ENCODE measurements at places on chromosomes 16 and 17.

DNA sequence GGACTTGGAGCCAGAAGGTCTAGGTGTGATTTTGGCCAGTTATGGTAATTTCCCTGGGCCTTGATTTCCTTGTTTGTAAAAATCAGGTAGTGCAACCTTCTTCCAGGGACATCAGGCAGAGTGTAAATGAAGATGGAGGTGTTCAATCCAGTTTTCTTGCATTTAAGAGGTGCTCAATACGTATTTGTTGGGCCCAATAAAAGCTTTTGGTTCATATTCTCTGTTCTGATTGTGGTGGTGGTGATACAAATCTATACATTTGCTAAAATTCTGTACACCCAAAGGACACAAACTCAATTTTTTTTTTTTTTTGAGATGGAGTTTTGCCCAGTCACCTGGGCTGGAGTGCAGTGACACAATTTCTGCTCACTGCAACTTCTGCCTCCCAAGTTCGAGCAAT is 6.0 kb downstream of the CD79B start:
- DNase-seq = no peak

GRCh38 chr16:1026784-1027500 is 45.4 kb downstream of the SOX8 start:
- DNase-seq = no peak

GRCh38 chr17:81170727-81171494 is 4.9 kb upstream of the AATK start:
- DNase-seq = no peak

DNA sequence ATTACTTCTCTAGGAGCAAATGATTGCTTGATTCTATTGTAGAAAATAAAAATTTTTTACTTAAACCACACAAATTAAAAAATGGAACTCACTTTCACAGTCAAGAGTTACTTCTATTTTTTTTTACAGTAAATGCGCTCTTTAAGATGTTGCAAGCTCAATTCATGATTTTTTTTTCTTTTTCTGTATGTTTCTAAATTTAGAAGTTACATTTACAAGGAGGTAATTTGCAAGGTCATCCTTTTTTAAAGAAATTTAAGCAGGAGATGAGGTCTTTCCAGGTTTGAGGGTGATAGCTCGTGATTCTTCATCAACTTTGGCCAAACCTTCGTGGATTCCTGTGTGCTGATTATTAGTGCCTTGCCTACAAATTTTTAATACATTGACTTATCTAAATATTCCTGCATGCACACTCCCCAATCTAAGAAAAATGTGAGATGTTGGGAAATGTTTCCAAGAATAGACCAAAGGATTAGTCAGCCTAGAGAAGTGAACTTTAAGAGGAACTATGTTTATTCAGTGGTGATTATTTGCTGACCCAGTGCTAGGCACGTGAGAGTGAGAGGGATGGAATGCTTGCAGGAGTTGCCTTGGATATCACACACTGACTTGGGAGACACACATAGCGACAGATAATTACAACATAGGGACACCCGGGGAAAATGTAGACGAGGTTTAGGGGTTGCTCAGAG is 429.8 kb downstream of the MAF start:
- no peak for DNase-seq

GRCh38 chr16:78183437-78184237 is 84.2 kb downstream of the WWOX start:
- DNase-seq = no peak

DNA sequence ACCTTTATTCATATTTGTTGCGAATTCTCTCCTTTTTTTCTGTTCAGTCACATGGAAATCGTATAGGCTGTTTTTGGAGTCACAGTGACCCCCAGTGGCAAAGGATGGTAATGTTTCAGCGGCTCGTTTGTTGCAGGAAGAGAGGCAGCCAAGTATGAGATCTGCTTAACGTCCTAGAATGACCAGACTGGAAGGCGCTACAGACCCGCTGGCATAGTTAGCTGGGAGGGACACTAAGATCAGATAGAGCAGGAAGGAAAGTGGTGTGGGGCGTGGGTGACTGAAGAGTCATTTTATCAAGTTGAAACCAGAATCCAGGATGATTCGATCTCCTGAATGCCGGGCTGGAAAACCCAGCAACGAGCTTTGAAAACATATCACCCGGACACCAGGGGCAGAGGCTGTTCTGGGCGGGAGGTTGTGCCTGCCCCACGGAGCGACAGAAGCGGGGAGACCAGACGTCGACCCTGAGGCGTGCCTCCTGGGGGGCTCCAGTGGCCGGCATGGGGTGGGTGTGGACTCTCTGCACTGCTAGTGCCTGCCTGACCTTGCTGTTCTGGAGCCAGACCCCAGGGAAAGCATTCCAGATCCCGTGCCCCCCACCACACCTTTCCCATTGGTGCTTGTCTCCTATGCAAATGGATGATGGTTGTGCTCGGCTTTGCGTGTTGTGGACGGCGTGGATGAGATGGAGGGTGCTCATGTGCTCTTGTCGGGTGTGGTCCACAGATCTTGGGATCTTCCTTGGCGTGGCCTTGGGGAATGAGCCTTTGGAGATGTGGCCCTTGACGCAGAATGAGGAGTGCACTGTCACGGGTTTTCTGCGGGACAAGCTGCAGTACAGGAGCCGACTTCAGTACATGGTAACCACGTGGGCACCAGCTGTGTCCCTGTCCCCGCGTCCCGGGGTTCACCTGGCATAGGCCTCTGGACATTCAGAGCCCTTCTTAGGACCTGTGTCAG is 7.7 kb downstream of the IL34 start:
- peak; percentile 74 for DNase-seq

GRCh38 chr17:3896108-3896967 is 3.5 kb upstream of the CAMKK1 start:
- DNase-seq = no peak

DNA sequence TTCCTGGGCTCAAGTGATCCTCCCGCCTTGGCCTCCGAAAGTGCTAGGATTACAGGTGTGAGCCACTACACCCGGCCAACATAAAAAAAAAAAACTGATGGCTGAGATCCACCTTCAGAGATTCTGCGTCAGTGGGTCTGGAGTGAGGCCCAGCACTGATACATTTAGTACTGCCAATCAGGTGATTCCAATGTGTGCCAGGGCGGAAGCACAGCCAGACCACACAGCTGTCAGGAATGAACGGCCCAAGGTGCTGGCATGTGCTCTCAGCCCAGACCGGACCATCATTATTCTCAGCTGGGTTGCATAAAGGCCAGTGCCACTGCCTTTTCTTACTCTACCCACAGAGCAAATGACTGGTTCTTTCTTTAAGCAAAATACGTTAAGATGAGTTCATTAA is 1.2 kb upstream of the BCO1 start:
- no peak for DNase-seq

- no peak for DNase-seq
Measured at GRCh38 chr17:7292729-7293128, 1.7 kb downstream of the YBX2 start.

- no peak for DNase-seq
Measured at GRCh38 chr17:56096026-56096810, 57.1 kb upstream of the ANKFN1 start.

GRCh38 chr16:85465328-85466303 is 147.5 kb upstream of the GSE1 start:
- no peak for DNase-seq

DNA sequence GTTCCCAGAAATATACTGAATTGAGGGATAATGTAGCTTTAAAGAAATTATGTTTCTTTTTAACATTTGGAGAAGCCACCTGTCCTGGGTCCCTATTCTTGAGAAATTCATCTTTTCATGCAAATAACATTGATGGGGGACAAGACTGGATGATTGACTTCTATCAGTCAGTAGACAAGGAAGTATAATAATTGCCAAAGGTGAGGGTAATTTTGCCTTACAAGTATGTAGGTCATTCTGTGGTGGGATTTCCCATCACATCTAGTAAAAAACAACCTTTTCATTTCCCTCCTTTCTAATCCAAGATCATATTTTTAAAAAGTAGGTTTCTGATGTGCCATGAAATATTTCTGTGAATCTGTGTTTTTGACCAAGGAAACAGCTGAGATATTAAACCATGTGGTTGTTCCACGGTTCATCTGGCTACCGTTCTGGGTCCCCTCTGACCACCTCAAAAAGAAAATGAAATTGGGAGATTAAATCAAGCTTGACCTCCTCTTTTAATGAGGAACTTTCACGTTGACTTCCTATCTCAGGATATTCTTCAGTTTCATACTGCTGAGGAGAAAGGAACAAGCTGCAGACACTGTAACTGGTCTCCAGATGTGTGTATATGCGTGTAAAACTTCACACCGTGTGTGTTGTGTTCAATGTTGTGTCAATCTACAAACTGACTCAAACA is 138.6 kb downstream of the MAP2K6 start:
- DNase-seq = no peak

DNA sequence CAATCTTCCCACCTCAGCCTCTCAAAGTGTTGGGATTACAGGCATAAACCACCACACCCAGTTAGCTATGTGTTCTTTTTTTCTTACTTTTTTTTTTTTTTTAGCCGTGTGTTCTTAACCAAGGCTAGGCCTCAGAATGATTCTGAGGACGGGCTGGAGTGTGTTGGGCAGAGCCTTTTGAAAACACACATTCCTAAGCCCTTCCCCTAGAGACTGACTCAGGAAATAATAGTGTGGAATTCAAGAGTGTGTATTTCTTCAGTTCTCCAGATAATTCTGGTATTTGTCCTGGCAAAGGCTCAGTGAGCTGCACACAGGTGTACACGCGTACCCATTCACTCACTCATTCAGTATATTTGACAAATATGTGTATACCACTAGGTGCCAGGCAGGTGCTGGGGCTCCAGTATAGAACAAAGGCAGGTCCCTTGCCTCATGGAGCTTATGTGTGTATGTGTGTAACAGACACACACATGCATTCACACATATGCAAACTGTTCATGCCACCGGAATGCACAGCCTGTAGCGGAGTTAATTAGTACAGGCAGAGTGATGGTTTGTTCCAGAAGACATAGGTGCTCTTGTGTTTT is 19.4 kb upstream of the NFATC3 start:
- no peak for DNase-seq

- DNase-seq = no peak
Measured at GRCh38 chr17:68870976-68871375, 84.2 kb downstream of the ABCA8 start.

DNA sequence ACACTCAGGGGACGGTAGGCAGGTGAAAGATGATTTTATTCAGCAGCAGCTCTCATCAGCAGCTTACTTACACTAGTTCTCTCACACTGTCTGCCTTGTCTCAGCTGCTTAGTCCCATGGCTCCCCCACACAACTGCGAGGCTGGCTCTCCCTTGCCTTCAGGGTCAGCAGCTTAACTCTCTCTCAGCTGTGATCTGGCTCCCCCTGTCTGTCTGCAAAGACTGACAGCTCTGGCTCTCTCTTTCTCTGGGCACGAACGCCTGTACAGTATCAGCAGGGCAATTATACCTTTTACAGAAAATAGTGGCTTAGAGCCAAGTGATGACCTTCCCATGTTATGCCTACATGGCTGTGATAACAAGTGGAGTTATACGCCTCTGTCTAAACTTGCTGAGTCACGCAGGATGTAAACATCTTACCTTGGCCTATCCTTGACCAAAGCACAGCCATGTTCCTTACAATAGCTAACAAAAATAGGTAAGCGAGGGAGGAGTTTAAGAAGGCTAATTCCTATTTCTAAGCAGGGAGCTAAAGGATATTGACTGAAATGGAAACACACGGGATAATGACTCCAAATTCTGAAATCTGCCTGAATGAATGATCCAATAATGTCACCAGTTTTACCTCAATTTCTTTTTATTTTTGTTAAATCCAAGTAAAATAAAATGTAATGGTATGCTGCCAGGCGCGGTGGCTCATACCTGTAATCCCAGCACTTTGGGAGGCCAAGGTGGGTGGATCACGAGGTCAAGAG is 1.1 kb upstream of the NDUFAB1 start:
- DNase-seq = peak; percentile 26

DNA sequence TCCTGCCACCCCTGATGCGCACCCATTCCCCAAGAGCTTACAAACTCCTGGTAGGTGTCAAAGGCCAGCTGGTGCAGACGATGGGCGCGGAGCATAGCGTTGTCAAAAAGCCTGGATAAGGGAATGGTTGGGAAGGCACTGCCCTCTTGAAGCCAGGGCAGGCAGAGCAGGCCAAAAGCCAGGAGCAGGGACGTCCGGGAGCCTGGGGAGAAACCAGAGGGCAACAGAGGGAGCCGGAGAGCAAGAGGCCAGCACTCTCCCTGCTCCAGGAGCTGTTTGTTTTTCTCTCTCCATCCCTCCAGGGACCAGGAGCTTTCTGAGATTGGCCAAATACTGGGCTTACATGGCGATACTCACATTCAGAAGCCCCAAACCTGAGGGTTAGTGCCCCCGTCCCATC is 334 bp downstream of the GH1 start:
- DNase-seq = peak; percentile 60

DNA sequence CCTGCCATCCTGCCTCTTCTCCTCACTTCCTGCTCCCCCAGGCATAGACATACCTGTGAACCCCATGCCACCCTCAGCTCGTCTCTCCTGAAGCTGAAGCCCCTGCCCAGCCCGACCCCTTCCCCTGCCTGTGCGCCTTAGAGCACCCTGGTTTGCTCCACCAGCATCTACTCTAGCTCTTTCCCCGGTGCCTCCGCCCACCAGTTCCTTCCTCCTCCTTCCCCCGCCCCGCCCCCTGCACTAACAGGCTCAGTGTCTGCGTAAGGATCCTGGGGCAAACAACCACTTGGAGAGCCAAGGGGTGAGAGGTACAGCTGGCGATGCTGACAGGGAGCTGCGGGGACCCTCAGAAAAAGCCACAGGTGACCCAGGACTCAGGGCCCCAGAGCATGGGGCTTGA is 1.9 kb downstream of the GPR142 start:
- DNase-seq = peak; percentile 65

GRCh38 chr16:12775656-12776236 is 27.9 kb downstream of the CPPED1 start:
- DNase-seq = no peak

GRCh38 chr17:29483503-29483902 is 83.3 kb downstream of the ABHD15 start:
- DNase-seq = no peak

DNA sequence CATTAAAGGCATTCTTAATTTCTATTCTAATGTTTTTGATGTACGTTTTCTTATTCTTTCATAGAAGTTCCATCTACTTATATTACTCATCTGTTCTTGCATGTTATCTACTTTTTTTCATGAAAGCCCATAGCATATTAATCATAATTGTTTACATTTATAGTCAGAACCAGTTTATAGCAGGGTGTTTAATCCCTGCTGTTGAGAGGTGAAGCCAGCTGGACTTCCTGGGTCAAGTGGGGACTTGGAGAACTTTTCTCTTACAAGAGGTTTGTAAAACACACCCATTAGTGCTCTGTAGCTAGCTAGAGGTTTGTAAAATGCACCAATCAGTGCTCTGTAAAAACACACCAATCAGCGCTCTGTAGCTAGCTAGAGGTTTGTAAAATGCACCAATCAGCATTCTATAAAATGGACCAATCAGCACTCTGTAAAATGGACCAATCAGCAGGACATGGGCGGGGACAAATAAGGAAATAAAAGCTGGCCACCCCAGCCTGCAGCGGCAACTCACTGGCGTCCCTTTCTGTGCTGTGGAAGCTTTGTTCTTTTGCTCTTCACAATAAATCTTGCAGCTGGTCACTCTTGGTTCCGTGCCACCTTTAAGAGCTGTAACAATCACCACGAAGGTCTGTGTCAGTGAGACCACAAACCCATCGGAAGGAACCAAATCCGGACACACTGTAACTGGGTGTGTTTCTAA is 120.6 kb downstream of the TANC2 start:
- no peak for DNase-seq

GRCh38 chr16:17457513-17457912 is 13.2 kb downstream of the XYLT1 start:
- DNase-seq = no peak

GRCh38 chr16:24041834-24042631 is 206.2 kb downstream of the PRKCB start:
- peak; percentile 83 for DNase-seq
